NCI-H187 treated with DMSO at 0.1 percent for 48 hours (cell line): ENCODE measurements at places on chromosomes 12 and 14.

GRCh38 chr12:3869433-3869832 is 3.8 kb downstream of the PARP11 start:
- DNase-seq: no peak

DNA sequence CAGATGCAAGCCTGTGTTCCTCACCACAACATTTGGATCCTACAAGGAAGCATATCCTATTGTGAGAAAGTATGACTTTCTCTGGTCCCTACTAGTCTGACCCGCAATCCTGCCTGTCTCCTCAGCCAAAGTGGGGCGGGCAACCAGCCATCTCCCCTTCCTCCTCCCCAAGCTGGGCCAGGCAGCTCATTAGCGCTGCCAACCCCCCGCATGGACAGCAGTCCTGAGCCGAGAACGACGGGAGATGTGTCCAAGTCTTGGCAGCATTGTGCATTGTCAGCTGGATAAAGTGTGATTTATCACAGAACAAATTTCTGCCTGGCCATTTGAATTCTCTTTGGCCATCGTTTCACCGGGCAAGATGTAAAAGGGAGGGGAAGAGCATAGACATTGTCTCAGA is 139.4 kb downstream of the SLC15A4 start:
- DNase-seq: no peak

GRCh38 chr14:21923820-21924219 is 250.2 kb upstream of the OR4E1 start:
- DNase-seq: no peak

GRCh38 chr12:6115389-6115788 is 9.1 kb downstream of the VWF start:
- no peak for DNase-seq

DNA sequence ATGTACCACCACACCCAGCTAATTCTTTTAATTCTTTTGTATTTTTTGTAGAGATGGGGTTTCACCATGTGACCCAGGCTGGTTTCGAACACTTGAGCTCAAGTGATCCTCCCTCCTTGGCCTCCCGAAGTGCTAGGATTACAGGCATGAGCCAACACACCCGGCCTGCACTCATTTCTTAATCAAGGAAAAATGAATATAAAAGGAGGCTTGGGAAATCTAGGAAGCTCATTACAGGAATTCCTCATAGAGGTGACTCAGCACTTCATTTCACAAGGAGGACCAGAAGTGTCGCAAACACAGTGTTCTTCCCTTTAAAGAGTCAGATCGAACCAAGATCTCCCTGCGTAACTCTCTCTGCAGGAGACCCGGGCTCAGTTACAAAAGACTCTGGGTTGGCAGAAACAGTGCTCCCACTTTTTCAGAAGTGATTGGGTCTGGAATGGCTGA is 30.3 kb downstream of the NFKBIA start:
- no peak for DNase-seq

DNA sequence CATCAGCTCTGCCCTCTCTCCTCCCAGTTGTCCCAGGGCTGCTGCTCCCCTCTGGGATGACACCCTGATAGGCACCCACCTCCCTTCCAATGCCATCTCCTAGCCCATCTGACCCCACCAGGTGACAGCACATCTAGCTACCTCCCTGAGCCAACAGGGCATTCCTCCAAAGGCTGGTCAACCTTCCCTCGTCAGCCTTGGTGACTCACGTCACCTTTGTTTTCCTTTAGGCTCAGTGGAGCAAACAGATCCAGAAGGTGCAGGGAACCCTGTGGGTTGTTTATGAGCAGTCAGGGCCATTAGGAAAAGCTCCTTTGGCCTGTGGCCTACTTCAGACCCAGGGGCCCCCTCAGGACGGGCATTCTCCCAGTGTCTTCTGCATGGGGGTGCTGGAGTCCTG is 32.4 kb downstream of the PIGH start:
- no peak for DNase-seq
